ENCODE measurements at places on chromosomes 1 and 21. TPM values are rescaled to one million over a fixed set of nuclear protein-coding genes. Genes with fewer than 3 reads are reported as not detected.

Gene PTGFR
- total RNA-seq = 7.9 TPM

Gene HMGCS2
- total RNA-seq = 20.2 TPM

GRCh38 chr1:89881415-89882058 lies 60.7 kb downstream of the LRRC8D start:
- no peak for DNase-seq

DNA sequence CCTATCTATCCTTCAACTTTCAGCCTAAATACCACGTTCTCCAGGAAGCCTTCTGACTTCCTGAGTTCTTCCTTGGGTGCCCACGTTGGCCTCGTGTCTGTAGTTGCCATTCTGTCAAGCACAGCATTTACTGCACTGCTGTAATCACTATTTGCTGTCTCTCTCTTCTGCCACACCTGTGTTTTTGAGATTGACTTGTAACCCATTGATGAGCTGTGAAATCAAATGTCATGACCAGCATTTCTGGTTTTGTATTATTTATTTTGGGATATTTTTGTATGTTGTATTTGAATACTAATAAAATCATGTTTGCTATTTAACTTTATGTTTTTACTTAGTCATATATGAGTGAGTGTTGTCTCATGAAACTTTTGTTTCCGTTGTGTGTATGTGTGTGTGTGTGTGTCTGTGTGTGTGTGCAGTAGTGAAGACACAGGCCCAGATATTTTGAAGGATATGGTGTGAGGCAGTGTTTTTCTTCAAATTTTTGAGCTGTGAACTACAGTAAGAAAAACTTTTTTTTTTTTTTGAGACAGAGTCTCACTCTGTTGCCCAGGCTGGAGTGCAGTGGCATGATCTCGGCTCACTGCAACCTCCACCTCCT lies 126.2 kb upstream of the SERBP1 start:
- no peak for DNase-seq

DNA sequence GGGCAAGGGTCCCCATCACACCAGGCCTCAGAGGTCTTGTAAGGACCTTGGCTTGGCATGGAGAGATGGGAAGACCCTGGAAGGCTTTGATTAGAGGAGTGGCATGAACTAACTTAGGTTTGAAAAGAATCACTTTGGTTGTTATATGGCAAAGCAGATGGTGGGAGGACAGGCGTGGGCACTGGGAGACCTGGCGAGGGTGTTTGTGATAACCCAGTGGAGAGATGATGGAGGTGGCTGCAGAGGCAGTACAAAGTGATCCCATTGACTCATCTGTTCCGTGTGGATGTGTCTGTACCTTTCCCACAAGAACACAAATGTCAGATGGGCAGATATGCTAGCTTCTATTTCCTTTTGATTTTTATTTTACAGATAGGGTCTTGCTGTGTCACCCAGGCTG lies 168.3 kb downstream of the SLC35F3 start:
- DNase-seq = no peak

Measured in left cardiac atrium (tissue), 4 donors.